Substantia nigra (tissue), 51 donors: ENCODE measurements at places on chromosomes 2 and 18.

- no peak for DNase-seq
Observed at GRCh38 chr2:74079522-74080341, 68.0 kb downstream of the BOLA3 start.

DNA sequence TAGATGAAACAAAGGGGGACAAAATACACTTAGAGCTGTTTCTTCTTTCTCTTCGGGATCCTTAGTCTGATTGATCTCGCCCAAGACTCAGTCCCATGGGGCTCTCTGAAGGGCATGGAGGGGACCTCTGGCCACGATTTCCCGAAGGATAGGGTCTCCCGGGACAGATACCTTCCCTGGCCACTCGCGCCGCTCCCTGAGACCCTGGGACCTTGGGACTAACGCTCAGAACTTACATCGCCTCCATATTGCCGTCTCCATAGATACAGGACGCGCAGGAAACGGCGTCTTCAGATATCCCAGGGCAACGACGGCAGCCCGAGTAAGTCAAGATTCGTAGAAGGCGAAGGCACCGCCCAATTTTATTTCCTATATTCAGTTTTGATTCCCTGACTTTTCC lies at the start of gene CFAP65:
TSS of gene CFAP65 (minus strand) at position 265 of the 400 bp plus-strand sequence. CDS start 2,468 bp downstream, outside the sequence.
- peak; percentile 27 for DNase-seq

DNA sequence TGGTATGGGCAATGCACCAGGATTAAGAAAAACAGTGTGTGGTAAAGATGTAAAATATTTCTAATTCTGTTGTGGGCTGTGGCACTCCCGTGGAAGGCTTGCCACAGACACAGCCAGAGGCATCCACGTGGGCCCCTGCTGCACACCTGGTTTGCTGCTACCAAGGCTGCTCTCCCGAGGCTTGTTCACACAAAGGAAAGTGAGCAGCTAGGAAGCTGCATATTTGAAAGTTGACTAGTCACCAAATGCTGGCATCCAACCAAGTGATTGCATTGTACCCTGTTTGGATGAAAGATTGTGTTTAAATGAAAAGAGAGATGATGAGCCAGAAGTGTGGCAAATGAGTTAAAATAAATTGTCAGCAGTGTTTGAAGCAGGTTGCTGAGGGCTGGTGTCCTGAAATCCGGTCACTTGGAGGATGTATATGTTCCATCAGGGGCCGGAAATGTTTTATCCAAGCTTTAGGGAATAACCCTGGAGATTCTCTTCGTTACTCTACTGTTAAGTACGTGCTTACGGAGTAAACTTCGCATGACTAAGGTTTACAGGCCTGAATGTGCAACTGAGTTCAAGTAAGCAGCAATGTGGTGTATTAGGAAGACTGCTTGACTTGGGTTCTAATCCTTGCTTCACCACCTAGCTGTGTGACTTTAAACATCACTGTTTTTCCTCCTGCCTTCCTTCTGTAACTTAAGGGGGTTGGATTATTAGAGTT lies 86.1 kb downstream of the MSH2 start:
- DNase-seq = no peak

- no peak for DNase-seq
Observed at GRCh38 chr2:128552806-128553551, 234.3 kb upstream of the HS6ST1 start.

- DNase-seq = no peak
Observed at GRCh38 chr2:234680688-234681619, 184.1 kb upstream of the ARL4C start.

- DNase-seq = peak; percentile 41
Observed at GRCh38 chr2:127083819-127084503, 23.0 kb downstream of the BIN1 start.

DNA sequence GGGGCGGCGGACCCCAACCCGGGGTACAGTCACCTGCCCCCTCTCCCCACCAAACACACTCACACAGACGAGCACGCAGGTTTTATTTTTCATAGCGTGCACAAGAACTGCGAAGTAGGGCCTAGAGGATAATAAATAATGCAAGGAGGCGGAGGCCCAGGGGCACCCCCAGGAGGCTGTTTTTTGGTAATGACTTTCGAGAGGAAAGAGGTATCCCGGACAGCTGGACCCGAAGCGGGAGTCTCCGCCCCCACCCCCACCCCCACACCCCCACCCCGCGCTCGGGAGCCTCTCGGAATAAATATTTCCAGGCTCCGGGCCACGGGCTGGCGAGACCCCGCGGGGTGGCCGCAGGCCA lies 3.4 kb downstream of the CYP26B1 start:
- DNase-seq = no peak

- DNase-seq = peak; percentile 84
Observed at GRCh38 chr2:219207134-219207883, 727 bp downstream of the ZFAND2B start.

DNA sequence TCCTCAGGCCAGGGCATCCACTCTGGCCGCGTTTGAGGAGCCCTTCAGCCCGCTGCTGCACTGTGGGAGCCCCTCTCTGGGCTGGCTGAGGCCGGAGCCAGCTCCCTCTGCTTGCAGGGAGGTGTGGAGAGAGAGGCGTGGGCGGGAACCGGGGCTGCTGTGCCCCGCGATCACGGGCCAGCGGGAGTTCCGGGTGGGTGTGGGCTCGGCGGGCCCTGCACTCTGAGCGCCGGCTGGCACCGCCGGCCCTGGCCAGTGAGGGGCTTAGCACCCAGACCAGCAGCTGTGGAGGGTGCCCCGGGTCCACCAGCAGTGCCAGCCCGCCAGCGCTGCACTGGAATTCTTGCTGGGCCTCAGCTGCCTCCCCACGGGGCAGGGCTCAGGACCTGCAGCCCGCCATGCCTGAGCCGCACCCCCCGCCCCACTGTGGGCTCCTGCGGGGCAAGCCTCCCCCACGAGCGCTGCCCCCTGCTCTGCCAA lies 1.9 kb upstream of the ABHD3 start:
- DNase-seq = no peak

DNA sequence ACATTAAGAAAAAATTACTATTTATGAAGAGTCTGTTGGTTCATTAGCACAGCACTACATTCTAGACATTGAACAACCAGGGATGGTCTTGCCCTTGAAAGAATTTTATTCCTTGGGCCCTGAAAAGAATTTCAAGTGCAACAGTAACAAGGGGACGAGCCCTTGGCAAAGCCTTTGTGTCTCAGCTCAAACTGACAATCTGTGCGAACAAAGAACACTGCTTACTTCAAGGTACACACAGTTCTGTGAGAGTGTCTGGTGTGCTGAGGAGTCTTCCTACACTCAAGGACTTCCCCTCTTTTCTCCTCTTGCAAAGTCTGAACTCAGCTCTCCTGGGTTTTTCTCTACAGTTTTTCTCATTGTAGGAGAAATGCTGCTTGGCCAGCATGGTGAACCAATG lies 373.4 kb downstream of the NBAS start:
- no peak for DNase-seq

GRCh38 chr18:58967751-58968254 lies 103.1 kb downstream of the ZNF532 start:
- no peak for DNase-seq

- no peak for DNase-seq
Observed at GRCh38 chr18:74896390-74896991, 298.8 kb downstream of the ZNF407 start.

- DNase-seq = no peak
Observed at GRCh38 chr18:80037869-80038630, 3.8 kb downstream of the RBFA start.

DNA sequence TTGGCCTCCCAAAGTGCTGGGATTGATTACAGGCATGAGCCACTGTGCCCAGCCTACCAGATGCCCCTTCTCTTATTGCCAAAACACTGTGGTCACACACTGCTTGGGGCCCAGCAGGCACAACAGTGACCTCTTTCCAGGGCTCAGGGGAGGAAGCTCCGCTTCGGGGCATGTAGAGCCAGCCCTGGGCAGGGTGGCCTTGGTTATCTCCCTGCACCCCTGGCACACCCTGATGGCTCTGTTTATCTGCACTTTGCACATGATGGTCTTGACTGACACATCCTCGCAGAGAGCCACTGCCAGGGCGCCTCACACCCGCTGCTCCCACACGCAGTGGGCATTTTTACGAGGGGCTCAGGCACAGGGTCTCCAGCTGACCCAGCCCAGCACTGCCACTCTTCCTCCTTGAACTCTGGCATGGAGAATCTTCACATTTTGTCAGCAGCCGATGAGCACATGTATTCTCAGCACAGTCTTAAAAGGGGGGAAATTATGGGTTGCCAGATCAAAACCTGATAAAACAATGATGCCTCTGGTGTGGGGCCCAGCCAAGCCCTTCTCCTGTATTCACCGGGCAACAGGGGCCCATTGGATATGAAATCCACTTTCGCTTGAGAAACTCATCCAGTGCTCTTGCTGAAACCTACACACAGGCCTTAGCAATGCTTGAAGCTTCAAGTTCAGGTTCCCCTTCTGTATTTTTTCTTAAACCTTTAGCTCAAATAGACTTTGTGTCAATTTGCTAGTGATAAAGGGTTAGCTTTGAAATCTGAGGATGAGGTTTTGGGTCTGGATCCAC lies 5.9 kb downstream of the GYPC start:
- no peak for DNase-seq

DNA sequence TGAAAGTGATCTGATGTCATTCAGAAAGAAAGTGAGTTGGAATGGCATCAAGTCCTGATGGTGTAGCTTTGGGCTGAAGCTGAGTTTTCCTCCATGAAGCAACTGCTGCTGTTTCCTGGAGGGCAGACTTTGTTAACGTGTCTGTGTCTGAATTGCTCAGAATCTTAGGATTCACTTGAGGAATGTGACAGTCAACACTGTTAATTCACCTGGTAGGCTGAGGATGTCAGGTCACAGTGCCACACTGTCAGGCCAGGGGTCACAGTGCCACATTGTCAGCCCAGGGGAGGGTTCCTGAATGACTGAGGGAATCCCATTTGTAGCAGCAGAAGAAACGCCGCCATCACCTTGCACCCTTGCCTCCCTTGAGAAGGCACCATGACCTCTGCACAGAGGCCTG lies 39.4 kb downstream of the LYPD6B start:
- no peak for DNase-seq
